Astrocyte of the hippocampus (primary cell): ENCODE measurements at places on chromosomes 4 and X.
A peak's percentile ranks its signal among the peaks of the same experiment; 100 is the strongest.

DNA sequence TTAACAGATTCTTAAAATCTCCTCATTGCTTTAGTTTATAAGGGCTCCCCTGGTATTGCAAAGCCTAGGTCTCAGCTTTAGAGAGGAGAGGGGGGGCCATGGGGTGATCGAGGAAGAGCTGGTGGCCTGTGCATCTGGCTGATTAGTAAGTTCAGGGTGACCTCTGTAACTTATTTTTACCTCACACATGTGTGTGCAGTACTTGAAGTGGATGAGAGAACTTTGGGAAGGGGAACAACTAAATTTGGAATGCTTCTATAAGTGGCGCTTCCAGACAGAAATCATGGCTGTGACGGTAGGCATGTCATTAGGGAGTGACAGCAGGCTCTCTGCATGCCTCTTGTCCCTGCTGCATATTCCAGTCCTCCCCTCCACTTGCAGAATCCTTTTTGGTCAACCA lies 41.9 kb downstream of the FRAS1 start:
- DNase-seq = no peak

- no peak for DNase-seq
Measured at GRCh38 chrX:153635388-153635787, 11.6 kb upstream of the DUSP9 start.

GRCh38 chrX:131399678-131400428 lies 110.7 kb upstream of the IGSF1 start:
- DNase-seq = no peak

- peak; percentile 83 for DNase-seq
Measured at GRCh38 chr4:173214661-173215060, 46.0 kb downstream of the GALNT7 start.

- peak; percentile 66 for DNase-seq
Measured at GRCh38 chr4:157664726-157665125, 444.2 kb downstream of the GRIA2 start.

- DNase-seq = no peak
Measured at GRCh38 chr4:129233691-129234090, 137.7 kb downstream of the C4orf33 start.

GRCh38 chr4:141739636-141740035 lies 103.3 kb downstream of the IL15 start:
- DNase-seq = no peak

- no peak for DNase-seq
Measured at GRCh38 chrX:133650239-133650638, 234.9 kb upstream of the GPC4 start.

DNA sequence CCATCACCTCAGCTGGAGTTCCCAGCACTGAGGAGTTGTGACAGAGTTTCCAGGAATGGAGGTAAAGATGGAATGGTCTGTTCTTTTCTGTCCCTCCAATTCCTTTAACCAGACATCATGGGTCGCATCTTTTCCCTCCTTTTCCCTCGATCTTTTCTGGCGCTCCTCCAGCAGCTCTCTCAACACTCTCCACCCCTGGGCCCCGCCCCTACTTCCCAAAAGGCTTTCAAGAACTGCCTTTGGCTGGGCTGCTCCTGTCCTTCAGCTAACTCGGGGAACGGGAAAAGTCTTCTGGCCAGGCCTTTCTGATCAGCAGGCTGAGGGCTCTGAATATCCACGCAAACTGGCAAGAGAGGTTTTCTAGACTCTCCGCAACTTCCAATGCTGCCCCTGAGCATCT lies 34.0 kb downstream of the UTP14A start:
- DNase-seq = no peak

DNA sequence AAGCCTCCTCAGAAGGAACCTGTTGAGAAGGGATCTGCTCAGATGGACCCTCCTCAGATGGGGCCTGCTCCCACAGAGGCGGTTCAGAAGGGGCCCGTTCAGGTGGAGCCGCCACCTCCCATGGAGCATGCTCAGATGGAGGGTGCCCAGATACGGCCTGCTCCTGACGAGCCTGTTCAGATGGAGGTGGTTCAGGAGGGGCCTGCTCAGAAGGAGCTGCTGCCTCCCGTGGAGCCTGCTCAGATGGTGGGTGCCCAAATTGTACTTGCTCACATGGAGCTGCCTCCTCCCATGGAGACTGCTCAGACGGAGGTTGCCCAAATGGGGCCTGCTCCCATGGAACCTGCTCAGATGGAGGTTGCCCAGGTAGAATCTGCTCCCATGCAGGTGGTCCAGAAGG lies 22.9 kb downstream of the REST start:
- no peak for DNase-seq

DNA sequence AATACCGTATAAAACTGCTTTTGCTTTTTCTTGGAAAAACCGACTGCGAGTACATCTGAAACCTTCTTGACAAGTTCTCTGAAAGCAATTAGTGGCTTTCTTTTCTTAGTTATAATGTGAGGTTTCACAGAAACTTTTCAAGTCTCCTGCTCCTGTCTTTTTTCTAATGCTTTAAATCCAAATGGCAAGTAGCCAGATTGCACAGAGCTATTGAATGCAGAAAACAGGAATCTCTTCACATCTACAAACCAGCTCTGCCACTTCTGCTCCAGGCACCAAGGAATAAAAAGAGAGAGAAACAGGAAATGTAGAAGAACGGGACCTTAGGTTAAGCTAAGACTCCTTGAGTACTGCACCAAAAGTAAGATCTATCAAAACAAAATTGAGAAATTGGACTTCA lies 267.3 kb upstream of the TET2 start:
- DNase-seq = peak; percentile 64

DNA sequence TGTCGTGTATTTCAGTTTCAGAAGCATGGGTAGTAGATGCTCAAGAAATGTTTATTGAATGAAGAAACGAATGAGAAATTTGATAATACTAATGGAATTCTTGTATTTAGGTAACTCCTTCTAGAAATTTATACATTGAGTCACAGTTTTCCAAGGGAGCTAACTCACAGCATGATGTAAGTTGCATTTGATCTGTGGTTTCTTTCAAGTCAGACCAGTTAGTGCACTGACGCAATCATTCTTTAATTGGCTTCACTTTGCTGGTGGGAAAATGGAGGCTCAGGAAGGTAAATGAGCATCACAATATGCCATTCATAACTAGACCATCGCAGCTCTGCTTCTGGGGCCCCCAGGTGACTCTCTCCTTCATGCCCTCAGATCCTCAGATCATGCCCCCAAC lies 17.3 kb upstream of the CWH43 start:
- DNase-seq = peak; percentile 72

- no peak for DNase-seq
Measured at GRCh38 chrX:150903110-150903508, 4.6 kb upstream of the CD99L2 start.

DNA sequence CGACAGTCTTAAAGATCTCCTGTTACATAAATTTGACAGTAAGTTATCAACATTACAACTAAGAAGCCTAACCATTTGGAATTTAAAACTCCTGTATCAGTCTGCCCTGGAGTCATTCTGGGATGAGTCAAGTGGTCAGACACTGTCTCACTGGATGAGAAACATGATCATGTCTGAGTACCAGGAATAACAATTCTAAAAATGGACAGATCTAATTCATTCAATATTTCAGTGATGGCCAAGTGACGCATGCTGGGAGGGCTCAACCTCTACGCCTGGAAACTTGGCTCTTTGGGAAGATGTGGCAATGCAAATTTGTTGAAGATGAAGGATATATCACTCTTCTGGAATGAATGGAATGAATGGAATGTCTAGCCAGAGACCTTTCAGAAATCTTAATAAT lies 1427.2 kb downstream of the STIM2 start:
- DNase-seq = peak; percentile 78

DNA sequence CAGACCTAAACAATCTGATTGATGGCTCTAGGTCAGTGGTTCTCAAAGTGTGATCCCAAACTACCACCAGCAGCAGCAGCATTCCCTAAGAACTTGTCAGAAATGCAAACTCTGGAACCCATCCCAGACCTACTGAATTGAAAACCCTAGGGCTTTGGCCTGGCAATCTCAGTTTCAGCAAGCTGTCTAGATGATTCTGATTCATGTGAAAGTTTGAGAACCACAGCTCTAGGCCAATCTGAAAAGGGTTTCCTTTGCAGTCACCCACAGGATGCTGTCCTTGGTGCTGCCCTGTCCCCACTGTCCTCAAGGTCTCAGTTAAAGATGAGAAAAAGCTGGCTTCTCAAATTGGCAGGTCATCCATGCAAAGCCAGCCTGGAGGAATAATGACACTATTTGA lies 34.8 kb downstream of the SMPX start:
- peak; percentile 41 for DNase-seq

DNA sequence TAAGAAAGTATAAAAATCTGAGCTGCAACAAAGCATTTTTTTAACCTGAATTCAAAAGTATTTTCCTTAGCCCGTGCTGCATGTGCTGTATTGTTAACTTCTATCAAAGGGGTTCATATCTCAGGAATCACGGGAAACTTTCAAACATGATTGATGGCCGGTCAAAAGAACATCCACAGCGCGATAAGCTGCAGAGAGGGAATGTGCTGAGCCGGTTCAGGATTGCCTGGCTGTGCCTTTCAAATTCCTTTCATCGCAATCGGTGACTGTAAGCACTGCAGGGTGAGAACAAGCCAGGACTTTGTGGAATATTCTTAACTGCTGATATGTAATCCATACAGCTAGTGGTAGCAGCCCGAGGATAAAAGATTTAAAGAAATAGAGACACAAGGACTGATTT lies 210.9 kb upstream of the NOCT start:
- DNase-seq = peak; percentile 45

DNA sequence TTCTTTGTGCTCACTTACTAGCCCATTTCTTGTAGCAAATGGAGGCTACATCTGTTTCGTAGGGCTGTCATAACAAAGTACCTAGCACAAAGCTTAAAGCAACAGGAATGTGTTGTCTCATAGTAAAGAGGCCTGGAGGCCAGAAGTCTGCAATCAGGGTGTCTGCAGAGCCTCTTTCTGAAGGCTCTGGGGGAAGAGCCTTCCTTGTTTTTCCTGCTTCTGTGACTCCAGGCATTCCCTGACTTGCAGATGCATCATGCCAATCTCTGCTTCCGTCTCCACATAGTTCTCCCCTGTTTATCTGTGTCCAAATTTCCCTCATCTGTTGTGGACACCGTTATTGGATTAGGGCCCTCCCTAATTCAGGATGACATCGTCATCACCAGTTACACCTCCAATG lies 67.1 kb downstream of the SHROOM2 start:
- no peak for DNase-seq

GRCh38 chrX:8037593-8038348 lies 110.6 kb upstream of the PNPLA4 start:
- DNase-seq = no peak

- DNase-seq = peak; percentile 72
Measured at GRCh38 chr4:161403781-161404180, 760.0 kb downstream of the FSTL5 start.

DNA sequence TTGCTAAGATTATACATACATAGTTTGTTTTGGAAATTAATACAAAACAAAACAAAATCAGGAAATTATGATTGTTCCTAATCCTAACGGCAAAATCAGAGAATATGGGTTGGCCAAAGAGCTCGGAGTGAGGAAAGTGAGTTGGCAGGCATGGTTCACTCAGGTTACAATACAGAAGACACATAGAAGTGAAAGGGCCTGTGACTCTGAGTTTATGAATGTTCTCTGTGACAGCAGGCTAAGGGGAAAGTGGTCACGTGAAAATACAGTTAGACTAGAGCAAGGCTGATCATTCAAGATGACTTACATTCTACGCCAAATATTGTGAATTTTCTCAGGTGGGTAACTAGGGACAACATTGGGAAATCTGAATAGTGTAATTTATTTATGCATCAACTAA lies 1001.3 kb downstream of the CCSER1 start:
- no peak for DNase-seq

DNA sequence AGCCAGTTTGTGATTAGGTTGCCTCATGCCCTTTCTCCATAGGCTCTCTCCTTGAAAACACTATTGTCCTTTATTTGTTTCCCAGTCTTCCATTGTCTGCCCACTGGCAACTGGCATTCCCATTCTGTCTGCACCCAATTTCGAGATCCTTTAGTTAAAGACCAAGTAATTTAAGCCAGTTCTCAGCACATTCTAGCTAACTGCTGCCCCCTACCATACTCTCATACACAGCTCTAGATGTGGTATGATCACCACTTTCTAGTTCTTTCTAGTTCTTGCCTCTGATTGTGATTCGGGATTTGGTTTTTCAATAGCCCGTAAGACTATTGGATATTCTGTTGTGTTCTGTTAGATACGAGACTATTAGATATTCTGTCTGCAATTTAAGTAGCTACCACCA lies 135.8 kb upstream of the TRPC5 start:
- no peak for DNase-seq

DNA sequence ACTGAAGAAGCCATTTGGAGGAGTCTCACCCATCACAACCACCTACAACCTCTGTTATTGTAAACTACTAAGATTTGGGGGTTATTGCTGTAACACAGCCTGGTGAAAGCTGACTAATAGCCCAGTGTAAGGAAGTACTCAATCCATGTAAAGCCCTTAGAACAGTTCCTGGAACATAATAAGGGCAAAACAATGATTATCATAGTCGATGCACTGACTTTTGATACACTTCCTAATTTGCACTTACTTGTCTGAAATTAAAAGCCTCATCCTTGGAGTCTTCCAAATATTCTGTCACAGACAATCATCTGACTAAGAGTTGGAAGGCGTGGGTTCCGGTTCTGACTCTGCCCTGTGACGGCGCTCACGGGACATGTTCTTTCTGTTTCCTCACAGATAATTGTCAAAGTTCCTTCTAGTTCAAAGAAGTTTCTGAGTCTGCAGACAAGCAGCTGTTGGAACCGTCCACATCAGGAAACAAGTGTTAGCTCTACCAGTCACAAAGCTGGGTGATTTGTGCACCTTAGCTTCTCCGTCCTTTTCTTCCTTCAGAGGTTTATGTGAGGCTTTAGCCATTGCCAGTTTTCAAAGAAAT lies 33.4 kb upstream of the RASGEF1B start:
- DNase-seq = no peak

DNA sequence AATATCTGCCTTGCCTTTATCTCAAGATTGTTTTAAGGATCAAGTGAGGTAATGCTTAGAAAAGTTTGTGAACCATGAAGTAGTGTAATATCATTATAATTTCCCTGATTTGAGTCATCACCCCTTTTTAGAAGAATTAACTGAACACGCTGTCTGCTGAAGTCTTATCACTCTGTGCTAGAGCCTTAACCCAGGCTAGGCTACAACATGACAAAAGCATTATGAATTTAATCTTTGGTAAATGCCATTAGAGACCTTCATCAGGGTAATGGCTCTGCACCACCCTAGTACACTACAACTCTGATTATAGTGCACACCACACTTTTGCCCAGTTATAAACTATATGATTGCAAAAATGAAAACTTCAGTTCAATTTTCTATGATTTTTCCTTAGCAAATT lies 118.3 kb downstream of the ADGRL3 start:
- no peak for DNase-seq

DNA sequence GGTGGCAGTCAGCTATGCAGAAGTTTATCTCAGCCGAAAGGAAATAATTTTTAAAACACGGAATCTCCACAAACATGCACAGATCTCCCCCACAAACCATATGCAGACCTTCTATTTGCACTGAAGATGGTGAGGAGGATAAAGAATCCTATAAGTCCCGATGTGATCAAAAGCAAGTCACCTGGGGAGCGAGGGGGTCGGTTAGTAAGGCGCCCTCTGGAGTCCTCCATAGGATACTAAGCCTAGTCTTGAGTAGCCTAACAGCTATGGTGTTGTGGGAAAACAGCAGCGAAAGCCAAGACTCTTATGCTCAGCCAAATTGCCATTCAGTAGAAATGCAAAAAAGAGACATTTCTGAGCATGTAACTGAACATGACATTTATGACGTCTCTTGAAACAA lies 210.9 kb downstream of the FRMPD4 start:
- no peak for DNase-seq

- DNase-seq = no peak
Measured at GRCh38 chr4:1630266-1630665, 53.8 kb downstream of the FAM53A start.
